Fibroblast of mammary gland (primary cell): ENCODE measurements at places on chromosomes 6 and 20.

GRCh38 chr20:64065974-64066343, 3.0 kb downstream of the TCEA2 start:
- DNase-seq, result peak; percentile 83

DNA sequence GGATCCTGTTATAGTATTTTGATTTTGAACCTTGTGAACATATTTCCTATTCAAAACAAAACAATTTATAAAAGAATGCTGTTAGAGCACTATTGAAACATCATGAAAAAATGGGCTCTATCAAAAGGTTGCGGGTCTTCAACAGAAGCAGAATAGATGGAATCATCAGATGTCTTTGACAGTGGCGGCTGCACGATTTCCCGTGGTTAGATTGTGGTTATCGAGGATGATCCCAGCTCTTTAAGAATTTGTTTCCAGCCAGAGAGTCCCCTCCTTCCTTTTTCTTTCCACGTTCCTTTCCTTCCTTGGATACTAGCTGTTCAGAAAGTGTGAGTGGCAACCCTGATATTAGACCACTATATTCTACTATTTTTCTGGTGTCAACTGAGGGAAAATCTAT, 163.4 kb downstream of the FARS2 start:
- no peak for DNase-seq

DNA sequence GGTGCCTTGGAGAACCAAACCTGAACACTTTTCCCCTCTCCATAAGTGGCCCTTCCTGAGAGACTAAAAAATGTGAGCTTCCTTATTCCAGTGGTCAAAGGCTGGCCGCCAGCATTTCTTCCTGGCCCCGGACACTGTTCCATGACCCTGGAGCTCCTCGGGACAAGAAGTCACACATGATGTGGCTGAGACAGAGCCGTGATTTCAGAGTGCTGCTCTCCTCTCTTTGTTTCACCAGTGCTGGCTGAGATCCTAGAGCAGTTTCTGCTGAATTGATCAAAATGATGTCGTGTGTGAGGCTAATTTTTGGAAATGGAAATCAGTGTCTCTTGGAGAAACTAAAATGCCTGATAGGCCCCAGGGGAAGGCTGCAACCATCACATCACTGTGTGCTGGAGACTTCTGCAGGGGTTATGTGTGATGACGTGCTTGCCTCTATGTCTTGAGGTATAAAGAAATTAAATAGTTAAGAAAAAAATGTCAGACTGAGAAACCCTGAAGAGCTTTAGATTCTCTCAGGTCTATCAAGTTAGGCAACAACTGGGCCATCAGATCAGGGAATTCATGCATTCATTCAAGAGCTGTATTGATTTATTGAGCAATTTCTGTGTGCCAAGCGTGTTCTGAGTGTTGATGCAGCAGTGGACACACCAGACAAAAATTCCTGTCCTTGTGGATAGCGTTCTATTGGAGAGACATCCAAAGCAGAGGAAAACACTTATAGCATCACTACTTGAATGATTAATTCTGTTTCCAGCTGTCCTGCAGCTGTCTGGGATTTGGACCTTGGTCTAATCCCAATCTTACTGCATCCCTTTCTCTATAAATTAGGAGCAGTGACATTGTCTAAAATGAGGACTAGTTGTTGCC, 72.7 kb upstream of the CCN6 start:
- DNase-seq, result peak; percentile 63

DNA sequence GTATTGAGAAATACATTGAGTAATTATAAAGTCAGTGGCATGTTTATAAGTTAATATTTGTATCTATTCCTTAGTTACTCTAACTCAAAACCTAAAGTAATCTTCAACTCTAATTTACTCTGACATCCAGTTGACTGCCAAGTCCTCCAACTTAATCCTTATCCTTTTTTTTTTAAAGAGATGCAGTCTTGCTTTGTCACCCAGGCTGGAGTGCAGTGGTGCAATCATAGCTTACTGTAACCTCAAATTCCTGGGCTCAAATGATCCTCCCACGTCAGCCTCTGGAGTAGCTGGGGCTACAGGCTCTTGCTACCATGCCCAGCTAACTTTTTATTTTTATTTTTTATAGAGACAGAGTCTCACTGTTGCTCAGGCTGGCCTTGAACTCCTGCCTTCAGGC, 24.4 kb downstream of the PTPN1 start:
- DNase-seq, result peak; percentile 80

DNA sequence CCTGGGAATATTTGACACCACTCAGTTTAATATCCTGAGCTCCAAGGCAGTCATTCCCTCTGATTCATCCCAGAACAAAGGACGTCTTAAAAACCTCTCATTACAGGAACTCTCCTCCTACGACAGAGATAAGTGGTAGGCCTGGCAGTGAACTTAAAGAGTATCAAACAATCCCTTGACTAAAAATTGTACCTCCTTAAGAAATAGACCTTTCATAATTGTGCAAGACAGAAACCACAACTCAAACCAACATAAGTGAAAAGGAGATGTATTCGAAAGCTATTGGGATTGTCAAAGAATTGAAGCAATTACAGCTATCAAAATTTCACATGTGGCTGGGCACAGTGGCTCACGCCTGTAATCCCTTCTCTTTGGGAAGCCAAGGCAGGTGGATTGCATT, 19.1 kb upstream of the BNIP5 start:
- no peak for DNase-seq

GRCh38 chr6:86825436-86825835, 111.9 kb upstream of the HTR1E start:
- no peak for DNase-seq

DNA sequence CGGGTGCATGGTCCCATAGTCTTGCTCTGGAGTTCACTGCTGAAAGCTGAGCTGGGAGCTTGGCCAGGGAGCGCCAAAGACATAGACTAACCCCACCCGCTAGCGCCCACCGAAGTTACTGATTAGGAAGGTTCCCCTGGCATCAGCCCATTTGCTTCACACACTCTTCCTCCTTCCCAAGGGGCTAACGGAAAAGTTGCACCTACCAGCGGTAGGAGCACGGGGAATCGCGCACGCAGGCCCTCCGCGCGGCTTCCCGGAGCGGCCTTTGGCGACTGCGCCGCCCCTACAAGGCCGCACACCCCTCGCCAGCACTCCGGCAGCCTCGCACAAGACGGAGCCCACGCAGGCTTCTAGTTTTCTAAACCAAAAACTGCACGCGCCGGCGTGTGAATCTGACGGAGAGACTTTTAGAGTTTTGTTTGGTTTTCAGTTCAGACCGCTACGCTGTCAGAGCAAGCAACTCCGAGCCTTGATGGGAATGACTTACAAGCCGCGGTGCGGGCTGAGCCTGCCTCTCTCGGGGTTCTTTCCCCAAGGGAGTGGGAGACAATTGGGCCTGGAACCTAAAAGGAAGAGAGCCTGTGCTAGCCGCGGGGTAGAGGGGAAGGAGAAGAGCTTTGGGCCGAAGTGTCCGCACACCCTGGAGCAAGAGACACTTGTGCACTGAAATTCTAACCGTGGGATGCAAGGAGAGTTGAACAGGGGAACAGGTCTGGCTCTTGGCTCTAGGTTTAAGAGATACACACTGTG, 891 bp upstream of the POU3F2 start:
- peak; percentile 10 for DNase-seq

- DNase-seq, result no peak
Measured at GRCh38 chr6:170423030-170423429, 116.5 kb downstream of the FAM120B start.
